ENCODE measurements at places on chromosomes 16 and 17.

DNA sequence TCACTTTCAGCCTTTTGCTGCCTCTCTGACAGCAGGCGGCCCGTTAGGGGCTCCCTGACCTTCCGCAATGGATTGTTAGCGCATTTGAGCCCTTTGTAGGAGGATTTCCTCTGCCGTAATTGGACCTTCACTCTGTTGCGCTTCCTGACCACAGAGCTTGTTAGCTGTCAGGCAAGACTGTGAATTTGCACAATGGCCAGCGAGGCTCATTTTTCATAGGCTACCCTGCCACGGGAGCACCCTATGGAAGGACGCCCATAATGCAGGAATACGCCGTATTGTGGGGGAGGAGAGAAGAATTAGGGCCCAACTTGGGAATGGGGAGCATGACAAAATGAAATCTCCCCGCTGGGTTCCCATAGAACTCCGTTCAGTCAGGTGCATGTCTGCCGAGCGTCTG is 205.2 kb upstream of the NLRP1 start:
- DNase-seq: no peak

- DNase-seq: peak; percentile 61
Measured at GRCh38 chr17:17682293-17682736, 1.1 kb downstream of the RAI1 start.

- DNase-seq: no peak
Measured at GRCh38 chr17:56658648-56659047, 65.1 kb downstream of the NOG start.

GRCh38 chr17:11935734-11936406 is 61.4 kb downstream of the ZNF18 start:
- peak; percentile 13 for DNase-seq

DNA sequence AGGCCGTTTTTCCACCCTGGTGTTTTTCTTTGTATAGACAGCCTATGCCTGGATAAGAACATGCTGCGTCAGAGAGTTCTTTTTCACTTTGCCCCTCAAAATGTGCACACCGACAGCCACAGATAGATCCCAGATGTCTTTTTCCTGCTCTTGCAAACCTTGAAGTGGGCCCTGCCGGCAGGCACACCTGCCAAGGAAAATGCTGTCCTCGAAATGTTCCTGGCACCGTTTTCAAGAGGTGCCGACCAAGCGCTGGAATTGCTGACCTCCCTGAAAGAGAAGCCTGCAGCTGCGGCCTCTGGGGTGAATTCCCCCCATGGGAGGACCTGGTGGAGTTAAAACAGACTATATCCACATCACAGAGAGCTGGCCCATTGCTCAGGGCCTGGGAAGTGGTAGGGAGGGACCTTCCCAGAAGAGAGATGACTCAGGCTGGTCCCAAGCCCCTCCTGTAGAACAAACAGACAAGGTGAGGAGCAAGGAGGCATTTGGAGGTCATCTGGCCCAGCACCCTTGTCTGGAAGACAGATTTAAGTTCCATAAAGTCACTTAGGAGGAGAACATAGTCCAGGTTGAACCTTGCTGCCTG is 668.1 kb downstream of the MAF start:
- no peak for DNase-seq

DNA sequence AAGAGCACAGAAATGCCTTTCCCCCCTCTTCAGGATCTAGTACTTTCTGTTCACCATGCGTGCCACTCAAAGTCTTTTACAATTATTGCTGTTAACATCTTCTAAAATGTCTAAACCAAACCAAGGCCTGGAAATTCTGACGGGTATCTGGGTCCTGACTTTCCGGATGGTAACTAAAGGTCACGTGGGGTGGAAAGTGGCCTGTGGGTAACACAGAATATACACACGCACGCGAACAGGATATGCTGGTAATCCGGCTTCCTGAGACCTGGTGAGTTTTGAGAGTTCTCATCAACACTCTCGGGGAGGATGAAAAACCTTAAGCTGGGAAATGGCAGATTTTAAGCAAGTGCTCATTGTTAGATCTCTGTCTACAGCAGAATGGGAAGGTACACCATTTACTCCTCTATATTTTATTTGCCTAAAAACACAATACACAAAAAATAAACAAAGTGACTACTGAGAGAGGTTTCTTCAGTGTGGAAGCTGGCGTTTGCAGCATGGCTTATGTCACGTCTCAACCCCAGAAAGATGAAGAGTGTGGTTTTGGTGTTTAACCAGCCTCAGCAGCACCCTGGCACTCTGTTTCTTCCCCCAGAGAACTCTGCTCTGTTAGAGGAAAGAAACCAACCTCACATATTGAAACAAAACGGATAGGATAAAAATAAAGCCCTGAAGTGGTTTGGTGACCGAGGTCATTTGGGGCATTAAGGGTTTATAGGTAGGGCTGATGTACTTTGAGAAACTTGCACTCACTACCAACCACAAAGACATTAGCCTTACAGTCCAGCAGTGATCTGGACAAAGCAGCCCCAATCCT is 37.3 kb downstream of the SMG6 start:
- no peak for DNase-seq

GRCh38 chr17:7250695-7251627 is 573 bp downstream of the CTDNEP1 start:
- DNase-seq: no peak

GRCh38 chr17:51374209-51374608 is 113.9 kb downstream of the UTP18 start:
- DNase-seq: no peak

DNA sequence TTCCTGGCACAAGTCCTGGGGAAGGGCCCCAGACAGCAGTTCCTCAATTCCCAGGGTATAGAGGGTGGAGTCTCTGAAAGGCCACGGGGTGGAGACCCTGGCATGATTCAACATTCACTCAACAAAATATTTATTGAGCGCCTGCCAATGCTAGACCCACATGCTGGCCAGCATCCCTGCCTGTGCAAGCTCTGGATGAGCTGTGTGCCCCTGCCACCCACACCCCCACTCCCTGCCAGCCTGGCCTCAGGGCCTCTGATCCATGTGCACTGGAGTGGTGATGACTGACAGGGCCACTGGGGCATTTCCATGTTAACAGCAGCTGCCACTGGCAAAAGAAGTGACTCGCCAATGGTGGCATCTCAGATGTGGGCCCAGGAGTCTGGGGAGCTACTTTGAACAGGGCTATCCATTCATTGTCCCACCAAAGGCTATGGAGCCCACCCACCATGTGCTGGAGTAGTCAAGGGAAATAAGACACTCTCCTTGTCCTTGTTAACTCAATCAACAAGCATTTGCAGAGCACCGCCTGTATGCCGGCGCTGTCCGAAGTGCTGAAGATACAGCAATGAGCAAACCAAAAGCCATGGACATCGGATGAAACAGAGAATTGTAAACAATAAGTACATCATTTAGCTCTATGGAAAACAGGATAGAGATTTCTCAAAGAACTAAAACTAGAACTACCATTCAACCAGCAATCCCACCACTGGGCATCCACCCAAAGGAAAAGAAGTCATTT is 3.0 kb upstream of the PRSS22 start:
- DNase-seq: no peak

DNA sequence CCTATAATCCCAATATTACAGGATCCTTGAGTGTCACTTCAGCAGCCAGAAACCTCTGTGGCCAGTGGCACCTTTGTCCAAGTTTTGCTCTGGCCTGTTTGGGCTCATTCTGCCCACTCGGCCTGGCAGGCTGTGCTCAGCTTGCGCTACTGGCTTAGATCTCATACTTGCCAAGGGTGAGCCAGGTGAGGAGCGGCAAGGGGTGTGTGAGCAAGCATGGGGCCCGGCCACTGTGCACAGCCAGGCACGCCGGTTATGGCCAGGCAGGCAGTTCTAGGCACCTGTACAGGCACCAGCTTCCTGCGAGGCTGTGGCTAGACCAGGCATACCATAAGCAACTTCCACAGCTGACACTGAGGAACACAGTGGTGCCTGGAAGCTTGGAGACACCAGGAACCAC is 16.9 kb upstream of the USP22 start:
- DNase-seq: no peak

DNA sequence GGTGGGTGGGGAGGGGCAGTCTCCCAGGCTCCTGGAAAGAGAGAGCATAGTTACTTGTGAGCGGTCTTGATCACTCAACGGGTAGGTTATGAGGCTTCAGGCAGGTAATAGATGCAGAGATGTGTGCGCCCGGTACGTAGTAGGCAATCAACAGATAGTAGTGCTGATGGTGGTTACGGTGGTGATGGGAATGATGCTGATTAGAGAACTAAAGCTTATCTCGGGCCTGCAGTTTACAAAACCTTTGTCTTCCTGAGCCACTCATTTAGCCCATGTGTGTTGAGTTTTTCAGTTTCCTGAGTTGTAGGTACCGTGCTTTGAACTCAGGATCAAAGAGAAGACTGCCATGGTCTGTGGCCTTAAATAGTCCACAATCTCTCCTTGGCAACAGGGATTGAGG is 401.0 kb downstream of the SNX29 start:
- DNase-seq: no peak

DNA sequence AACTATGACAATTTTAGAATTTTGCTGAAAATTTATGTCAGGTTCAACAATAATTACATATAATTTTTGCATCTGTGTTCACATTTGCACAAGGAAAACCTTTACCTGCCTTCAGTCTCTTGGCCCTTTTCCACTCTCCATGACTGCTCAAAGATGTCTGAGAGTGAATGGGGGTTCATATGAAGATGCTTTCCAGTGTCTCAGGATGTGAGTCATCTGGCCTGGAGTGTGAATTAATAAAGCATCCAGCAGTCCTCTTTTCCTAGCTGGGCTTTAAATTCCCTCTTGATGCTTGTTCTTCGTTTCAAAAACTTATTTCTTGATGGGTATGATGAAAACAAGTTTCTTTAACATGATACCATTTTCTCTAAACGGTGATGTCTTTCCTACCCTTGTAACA is 99.9 kb downstream of the CDK5R1 start:
- no peak for DNase-seq

- DNase-seq: peak; percentile 14
Measured at GRCh38 chr16:71526111-71526631, at the start of gene CHST4. TSS of gene CHST4 (plus strand) at chr16:71526426. CDS start at chr16:71536678, 10,252 bp downstream.

GRCh38 chr17:8994319-8994718 is 27.0 kb upstream of the NTN1 start:
- DNase-seq: peak; percentile 22

GRCh38 chr16:52405441-52405840 is 141.5 kb downstream of the TOX3 start:
- DNase-seq: no peak

GRCh38 chr16:66155933-66156332 is 210.6 kb upstream of the CDH5 start:
- DNase-seq: no peak

DNA sequence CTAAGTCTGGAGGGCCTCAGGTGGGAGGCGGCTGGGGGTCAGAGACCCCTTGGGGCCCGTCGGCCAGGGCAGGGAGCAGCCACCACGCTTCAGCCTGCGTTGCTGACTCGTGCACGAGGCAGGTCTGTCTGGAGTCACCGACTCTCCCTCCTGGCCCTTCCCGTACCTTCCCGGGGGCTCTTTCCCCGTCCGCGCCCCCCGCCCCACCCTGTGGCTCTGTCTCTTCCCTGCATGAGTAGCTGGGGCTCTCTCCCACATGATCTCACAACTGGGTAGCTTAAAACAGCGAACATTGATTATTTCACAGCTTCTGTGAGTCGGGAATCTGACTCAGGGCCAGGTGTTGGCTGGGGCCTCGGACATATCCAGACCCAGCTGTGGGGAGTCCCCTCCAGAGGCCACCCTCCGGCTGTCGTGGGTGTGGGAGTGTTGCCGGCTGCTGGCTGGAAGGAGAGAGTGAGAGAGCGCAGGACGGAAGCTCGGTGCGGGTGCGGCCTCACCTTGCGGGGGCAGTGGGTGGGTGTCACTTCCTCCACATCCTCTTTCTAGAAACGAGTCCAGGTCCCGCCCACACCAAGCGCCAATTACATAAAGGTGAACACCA is 17.3 kb downstream of the BAHCC1 start:
- no peak for DNase-seq

DNA sequence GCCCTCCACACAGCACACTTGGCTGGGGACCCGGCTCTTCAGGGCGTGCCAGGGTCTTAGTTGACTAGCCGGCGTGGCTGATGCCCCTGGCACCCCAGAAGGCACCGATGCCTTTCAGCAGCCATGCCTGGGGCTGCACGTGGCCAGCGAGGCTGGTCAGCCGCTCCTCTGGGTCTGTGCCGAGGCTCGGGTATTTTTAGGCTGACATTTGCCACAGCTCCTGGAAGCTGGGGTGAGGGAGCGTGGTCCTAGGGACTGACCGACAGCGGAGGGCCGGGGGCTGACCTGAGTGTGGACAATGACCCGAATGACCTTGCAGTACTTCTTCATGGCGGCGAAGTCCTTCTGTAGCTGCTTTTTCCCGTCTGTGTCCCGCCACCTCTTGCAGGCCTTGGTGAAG is 3.9 kb downstream of the RPL3L start:
- no peak for DNase-seq

DNA sequence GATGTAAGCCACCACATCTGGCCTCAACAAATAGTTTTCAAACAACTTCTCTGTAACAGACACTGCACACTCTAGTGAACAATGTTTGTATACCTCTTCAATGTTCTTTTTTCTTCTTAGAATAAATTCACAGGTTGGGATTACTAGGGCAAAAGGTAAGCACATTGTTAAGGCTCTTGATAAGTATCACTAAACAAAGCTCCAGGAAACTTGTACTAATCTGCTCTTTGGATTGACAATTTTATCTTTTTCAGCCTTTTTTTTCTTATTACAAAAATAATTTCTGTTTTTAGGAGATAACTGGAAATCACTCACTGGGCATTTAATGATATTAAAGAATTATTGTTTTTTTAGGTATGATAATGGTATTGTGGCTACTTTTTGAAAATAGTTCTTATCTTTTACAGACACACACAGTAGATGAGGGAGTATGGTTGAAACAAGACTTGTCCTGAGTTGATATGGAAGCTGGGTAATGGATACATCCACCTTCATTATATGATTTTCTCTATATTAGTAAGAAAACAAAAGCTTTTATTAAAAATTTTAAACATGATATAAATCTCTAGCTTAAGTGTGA is 7.7 kb upstream of the MPRIP start:
- DNase-seq: no peak

GRCh38 chr16:9328411-9328810 is 237.0 kb downstream of the HAPSTR1 start:
- no peak for DNase-seq

DNA sequence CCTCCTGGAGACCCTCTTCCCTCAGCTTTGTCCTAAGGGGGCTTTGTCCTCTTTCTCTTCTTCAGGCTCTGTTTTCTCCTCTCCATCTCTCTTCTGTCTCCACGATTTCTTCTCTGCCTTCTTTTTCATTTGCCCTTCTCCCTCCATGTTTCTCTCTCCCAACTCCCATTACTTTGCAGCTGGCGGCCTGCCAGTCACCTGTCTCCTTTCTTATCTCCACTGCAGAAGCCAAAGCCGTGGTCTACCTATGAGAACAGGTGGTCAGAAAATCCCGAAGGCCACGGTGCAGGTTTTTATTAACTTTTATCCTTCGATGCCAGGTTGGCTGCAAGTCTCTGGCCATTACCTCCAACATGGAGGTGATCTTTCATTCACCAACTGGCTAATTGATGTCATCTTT is 45.1 kb downstream of the FZD2 start:
- DNase-seq: no peak

GRCh38 chr17:45867702-45868101 is 23.0 kb downstream of the SPPL2C start:
- no peak for DNase-seq
